Amniotic stem cell (primary cell): ENCODE measurements at places on chromosomes 3 and 15.

- DNase-seq, result peak; percentile 64
Measured at GRCh38 chr15:57541805-57542504, 49.7 kb upstream of the MYZAP start.

DNA sequence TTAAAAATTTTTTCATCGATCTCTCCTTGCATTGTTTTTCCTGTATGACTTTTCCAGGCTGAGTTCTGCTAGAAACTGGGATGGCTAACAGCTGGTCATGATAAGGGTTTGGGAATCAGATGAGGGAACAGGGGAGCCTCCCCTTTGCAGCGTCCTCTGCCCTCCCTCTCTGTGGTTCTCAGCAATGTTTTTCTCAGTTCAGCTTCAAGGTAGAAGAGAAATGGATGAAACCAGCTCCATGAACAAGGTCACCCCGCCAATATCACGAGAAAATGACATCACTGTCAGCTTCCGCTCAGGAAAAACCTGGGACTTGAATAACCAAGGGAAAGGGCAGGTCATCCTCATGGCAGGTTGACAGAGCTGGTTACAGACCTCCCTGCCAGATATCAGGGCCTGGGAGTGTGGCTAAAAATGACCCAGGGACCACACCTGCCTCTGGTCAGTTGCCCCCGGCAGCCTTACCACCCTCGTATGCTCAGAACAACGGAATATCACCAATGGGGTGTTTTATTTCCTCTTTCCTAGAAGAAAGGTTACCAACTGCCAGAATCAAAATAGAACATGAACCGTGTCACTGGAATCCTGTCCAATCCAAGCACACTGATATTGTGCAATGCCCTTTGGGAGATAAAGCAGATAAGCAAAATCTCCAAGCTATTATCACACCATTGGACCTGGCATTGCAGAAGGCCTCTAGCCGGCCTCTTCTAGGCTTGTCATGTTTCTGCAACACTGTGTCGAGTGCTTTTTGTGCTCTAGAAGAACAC is 26.1 kb downstream of the LSM3 start:
- no peak for DNase-seq

DNA sequence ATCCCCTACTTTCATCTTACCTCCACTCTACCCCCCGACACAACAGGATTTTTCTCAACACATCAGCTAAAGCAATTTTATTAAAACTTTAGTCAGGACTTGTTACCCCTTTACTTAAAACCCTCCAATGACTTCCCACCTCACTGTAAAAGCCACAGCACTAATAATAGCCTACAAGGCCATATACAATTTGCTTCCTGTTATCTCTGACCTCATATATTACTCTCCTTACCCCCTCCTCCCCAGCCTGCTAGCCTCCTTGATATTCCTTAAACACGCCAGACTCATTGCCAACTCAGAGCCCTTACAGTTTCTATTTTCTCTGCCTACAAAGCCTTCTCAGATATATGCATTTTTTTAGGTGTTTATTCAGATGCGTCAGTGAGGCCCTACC is 54.4 kb downstream of the DCUN1D1 start:
- no peak for DNase-seq

DNA sequence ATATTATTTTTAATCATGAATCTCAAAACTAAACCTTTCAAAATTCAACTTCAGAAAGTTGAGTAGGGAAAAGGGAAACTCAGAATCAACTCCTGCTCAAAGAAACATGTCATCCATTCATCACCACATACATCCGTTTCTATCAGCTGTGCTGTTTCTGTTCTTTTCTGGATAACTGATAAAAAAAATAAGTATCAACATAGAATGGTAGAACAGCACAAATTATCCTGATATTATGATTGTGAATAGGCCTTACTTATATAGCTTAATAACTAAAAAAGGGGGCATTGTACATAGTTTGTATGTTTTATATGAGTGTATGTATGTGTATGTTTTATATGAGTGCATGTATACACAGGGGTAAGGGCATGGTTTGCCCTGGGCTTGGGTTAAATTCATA is 3.1 kb downstream of the TM4SF1 start:
- no peak for DNase-seq

- no peak for DNase-seq
Measured at GRCh38 chr15:69719527-69720240, 267.1 kb downstream of the RPLP1 start.

GRCh38 chr3:43370293-43370980 is 84.1 kb downstream of the SNRK start:
- DNase-seq, result no peak

GRCh38 chr3:15553749-15554148 is 32.2 kb upstream of the COLQ start:
- no peak for DNase-seq

- no peak for DNase-seq
Measured at GRCh38 chr3:130377960-130378676, 32.6 kb downstream of the COL6A5 start.

GRCh38 chr3:32303399-32303747 is 64.9 kb downstream of the CMTM8 start:
- no peak for DNase-seq

DNA sequence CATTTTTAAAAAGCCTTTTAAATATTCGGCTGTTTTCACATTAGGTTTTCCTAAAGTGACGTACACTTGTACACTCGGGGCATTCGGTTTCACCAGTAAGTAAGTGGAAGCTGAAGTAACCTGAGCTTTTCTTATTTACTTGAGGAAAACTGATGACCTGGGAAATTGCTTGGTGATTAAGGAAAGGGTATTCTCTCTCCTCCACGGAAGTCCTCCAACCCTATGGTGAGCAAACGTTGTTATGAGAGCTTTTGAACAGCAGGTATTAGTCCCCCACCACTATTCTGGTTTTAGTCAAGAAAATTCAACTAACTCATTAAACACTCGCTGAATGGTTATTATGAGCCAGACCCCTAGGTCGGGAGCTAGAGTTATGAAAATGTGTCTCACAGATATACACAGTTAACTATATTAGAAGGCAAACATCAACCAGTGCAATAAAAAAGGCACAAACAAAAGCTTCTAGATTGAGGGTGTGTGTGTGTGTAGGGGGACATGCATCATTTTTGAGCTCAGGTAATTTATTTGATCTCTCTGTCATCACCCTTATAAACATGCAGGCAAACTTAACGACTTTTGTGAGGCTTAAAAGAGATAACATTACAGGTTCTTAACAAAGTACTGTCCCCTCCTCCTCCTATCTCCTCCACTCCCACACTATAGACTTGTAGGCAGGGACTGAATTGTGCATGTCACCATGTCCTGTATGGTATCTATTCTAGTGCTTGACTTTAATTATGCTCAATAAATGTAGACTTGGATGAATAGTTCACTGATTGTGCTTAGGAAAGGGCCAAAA is 143.3 kb upstream of the MB21D2 start:
- DNase-seq, result no peak

GRCh38 chr15:71678191-71678590 is 132.2 kb upstream of the NR2E3 start:
- DNase-seq, result no peak

GRCh38 chr3:30693470-30694120 is 87.2 kb downstream of the TGFBR2 start:
- DNase-seq, result peak; percentile 42

DNA sequence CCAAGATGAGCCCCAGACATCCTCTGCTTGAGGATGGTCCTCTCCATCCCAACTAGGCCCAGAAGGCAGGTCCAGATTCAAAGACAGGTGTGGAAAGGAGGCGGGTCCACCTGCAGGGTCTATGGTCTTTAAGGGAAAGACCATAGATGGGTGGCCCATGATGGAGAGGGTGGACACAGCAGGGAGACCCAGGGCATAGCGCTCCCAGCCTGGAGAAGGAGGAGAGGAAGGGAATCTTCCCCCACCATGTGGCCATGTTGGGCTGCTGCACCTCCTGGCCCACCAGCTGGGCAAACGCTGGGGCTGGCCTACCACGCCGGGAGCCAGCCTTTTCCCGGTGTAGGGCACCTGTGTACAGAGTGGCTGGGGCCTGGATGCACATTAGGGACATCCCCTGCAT is 265.2 kb upstream of the TLE3 start:
- DNase-seq, result no peak

GRCh38 chr3:126107957-126108675 is 24.2 kb upstream of the SLC41A3 start:
- no peak for DNase-seq

- DNase-seq, result no peak
Measured at GRCh38 chr3:36409862-36410261, 29.6 kb downstream of the STAC start.

DNA sequence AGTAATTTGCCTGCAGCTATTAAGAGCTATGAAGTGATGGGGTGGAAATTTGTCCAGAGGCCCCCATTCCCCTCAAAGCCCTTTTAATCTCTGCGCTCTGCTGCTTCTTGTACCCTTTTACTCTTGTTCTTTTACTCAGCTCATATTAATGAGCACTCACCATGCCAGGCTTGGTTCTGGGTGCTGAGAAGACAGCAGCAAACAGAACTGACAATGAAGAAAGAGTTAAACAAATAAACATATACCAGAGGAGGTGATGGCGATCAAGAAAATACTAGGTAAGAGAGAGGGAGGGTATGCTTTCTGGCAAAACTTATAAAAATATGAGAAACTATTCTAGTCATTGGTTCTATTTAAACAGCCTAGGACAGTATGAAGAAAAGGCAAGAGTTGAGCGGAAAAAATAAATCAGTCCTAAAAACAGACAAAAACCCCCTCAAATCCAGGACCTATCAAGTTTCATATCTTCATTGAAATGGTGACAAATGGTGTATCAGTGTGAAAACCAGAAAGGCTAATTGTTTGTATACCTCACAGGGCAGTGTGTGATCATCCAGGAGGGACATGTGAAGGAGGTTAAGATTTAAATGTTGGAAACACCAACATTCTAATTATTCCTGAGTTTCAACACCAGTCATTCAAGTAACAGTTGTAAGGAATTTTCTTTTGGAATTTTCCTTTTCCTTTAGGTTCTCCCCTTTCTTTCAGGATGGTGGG is 144.9 kb downstream of the FNDC3B start:
- no peak for DNase-seq

GRCh38 chr3:25872200-25872877 is 82.4 kb downstream of the OXSM start:
- DNase-seq, result no peak

DNA sequence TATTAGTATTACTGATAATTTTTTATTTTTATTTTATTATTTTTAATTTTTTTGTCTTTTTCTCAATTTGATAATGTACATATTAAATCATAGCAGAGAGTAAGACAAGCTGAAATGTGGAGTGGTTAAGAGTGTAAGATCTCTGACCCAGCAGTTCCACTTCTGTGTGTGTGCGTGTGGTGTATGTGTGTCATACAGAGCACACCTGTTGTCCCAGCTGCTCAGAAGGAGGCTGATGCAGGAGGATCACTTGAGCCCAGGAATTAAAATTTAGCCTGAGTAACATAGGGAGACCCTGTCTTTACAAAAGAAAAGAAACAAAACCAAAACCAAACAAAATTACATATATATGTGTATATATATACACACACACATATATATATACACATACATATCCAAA is 1.4 kb upstream of the CIDEC start:
- no peak for DNase-seq

DNA sequence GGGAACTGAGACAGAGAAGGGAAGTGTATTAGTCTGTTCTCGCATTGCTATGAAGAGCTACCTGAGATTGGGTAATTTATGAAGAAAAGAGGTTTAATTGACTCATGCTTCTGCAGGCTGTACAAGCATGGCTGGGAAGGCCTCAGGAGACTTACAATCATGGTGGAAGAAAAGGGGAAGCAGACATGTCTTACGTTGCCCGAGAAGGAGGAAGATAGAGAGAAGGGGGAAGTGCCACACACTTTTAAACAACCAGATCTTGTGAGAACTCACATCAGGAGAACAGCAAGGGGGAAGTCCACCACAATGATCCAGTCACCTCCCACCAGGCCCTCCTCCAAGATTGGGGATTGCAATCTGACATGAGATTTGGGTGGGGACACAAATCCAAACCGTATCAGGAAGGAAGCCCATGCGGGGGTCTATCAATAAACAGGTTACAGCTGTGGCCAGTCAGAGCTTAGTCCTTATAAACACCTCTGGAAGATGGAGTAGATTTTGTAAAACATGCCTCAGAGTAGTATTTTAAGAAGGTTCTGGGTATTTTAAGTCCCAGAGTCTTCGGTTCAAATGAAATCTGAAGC is 153.9 kb downstream of the GHSR start:
- no peak for DNase-seq

GRCh38 chr15:34773917-34774316 is 19.1 kb upstream of the GJD2 start:
- DNase-seq, result no peak

DNA sequence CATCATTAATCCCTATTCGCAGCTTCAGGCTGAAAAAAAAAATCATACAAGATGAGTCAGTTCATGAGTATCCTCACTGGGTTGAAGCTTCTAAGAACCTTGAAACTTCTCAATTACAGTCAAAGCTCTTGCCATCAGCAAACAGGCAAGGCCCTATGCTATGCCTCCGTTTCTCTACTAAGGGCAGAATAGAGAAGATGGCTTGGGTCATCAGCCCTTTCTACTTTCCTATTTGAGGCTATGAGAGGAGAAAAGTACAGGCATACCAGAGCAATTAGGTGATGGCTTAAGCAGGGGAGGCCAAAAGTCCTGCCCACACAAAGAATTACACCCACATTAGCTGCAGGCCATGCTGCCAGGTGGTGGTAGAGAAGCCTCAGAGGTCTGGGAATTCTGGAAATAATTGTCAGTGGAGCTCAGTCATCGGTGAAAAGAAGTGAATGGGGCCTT is 89.0 kb downstream of the MRPL46 start:
- DNase-seq, result no peak

GRCh38 chr3:196948442-196949284 is 6.3 kb upstream of the NCBP2 start:
- DNase-seq, result no peak

DNA sequence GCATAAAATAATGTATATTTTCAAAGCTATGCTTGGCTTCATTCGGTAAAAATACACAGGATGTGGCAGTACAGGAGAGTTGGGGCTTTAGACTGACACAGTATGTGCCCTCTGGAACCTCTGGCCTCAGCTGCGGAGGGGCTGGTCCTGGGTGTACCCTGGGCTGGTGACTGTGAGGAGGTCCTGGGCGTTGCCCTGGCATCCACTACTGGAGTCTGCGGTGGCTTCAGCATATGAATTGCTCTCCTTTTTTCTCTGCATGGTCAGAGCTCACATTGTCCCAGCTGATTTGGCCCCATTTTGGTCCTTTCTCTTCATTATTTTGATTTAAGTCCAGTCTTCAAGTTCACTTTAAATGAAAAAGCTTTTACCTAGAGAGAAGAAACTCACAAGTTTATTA is 40.5 kb upstream of the CORO2B start:
- no peak for DNase-seq

DNA sequence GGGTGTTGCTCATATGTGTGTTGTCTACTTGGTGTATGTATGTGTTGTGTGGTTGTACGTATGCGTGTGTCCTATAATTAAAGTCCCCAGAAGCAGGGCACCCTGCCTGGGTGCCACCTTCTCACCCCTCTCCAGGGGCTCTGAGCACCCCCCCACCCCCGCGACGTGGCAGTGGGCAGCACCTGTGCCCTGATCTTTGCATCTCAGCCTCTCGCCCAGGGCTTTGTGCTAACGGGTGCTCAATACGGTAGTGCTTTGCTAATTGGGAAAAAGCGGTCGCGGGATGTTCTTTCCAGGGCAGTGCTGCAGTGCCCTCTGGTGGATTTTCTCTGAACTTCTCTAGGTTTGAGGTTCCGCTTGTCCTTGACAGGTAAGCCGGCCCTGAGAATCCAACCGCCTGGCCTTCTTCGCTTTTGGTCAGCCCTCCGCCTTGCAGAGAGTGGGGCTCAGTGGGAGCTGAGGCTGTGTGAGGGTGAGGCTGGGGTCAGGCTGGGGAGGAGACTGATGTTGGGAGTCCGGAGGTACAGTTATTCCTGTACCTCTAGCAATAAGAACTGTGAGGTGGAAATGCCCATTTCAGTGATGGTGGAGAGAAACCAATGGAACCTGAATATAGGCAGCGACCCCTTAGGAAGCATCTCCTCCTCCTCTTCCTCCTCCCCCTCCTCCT is 17.6 kb upstream of the EPHB3 start:
- DNase-seq, result peak; percentile 20
